NCI-H1105 treated with DMSO at 0.1 percent for 48 hours (cell line): ENCODE measurements at places on chromosomes 5 and 9.

- DNase-seq = no peak
These were observed 33.1 kb downstream of the SH3GL2 start for GRCh38 chr9:17611917-17612316.

- DNase-seq = no peak
These were observed 2.8 kb downstream of the ZNF608 start for GRCh38 chr5:124743602-124744169.

DNA sequence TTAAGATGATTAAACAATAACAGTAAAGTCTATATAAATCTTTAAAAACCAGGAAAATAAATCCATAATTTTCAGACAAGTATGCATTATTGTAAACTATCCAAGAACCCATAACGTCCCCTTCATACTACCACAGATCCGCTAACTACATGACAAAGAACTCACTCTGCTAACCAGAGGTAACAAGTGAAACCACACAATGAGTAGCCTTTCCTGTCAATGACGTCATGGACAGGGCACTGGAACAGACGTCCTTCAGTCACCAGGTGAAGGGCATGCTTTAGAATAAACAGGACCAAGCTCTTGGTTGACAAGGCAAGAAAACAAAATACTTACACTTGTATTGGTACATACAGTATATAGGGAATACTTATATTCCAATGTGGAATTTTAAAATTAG is 45.2 kb downstream of the RNF130 start:
- no peak for DNase-seq

DNA sequence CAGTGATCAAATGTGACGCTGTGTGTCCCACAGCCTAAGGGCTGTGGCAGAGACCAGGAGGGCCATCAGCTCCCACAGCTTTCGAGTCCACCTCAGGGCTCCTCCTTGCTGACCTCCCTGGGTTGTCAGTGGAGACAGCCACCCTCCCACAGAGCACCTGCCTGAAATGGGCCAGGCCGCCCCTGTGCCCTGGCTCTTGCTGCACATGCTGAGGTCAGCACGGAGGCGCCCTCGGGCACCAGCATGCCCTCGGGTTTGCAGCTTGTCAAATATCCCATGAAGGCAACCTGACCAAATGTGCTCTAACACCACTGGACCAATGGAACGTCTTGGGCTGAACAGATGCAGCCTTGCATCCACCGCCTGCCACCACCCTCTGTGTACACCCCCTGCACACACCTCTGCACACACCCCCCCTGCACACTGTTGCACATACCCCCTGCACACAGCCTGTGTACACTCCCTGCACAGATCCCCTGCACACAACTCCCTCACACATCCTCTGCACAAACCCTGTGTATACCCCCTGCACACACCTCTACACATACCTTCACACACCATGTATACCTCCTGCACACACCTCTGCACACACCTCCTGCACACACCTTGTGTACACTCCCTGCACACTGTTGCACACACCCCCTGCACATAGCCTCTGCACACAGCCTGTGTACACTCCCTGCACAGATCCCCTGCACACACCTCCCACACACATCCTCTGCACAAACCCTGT is 2.0 kb upstream of the CEP72 start:
- DNase-seq = no peak

- DNase-seq = no peak
These were observed 169.8 kb upstream of the KCNN2 start for GRCh38 chr5:114192108-114192507.
